H1 (cell line): ENCODE measurements at places on chromosomes 16 and 17. TPM values are rescaled to one million over a fixed set of nuclear protein-coding genes. Genes with fewer than 3 reads are reported as not detected.

DNA sequence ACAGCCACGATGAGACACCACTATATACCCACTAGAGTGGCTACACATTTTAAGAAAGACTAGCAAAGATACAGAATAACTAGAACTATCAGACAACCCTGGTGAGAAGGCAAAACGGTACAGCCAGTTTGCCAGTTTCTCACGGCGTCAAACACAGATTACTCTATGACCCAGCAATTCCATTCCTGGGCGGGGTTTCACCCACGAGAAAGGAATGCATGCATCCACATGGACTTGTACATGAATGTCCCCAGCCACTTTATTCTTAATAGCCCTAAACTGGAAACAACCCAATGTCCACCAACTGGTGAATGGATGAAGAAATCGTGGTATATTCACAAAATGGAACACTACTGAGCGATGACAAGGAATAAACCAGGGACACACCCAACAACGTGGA is 74.5 kb downstream of the MYH10 start:
- no peak for DNase-seq

GLIS2 gene
- polyA plus RNA-seq, result 4.3 and 7.6 TPM in 2 replicates

DNA sequence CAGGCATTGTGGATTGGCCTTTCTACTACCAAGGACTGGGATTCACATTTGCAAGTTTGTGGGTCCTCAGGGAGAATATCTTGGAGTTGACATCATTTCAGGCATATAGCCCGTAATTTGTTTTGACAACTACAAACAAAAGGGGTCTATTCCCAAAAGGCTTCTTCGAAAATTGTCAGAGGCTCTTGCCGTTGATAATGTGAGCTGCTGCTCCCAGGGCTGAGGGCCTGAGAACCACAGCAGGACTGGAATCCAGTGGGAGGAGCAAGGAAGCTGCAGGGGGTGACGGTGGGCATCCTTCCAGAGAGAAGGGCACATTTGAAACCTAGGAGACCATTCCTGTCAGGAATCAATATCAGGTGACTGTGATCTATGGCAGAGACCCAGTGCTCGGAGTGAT is 761.6 kb upstream of the RBFOX1 start:
- DNase-seq, result no peak

- DNase-seq, result no peak
These were observed 1.3 kb downstream of the CDR2 start for GRCh38 chr16:22372882-22373661.

- no peak for DNase-seq
These were observed 52.1 kb upstream of the MYOCD start for GRCh38 chr17:12613566-12613965.
